ENCODE measurements at places on chromosomes 4 and X.
A peak's percentile ranks its signal among the peaks of the same experiment; 100 is the strongest.

DNA sequence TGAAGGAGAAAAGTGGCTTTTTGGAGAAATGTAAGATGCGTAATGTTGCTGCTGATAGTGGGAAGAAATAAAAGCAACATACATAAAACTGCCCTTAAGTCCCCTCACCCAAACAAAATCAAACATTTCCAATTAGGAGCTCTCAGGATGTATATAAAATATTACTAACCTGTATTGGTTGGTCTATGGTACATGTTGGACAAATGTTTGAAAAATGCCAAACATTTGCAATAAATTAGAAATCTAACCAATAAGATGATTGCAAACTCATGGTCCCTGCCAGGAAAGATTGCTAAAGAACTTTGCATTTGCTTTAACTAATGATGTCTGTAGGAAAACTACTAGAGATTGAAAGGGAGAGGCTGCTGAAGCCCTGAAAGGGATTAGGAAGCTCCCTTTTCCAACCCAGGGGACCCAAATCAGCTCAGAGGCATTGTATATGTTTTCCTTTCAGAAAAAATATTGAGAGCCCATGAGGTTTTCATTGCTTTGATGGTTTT lies 1.8 kb downstream of the SFRP2 start:
- DNase-seq, result no peak

DNA sequence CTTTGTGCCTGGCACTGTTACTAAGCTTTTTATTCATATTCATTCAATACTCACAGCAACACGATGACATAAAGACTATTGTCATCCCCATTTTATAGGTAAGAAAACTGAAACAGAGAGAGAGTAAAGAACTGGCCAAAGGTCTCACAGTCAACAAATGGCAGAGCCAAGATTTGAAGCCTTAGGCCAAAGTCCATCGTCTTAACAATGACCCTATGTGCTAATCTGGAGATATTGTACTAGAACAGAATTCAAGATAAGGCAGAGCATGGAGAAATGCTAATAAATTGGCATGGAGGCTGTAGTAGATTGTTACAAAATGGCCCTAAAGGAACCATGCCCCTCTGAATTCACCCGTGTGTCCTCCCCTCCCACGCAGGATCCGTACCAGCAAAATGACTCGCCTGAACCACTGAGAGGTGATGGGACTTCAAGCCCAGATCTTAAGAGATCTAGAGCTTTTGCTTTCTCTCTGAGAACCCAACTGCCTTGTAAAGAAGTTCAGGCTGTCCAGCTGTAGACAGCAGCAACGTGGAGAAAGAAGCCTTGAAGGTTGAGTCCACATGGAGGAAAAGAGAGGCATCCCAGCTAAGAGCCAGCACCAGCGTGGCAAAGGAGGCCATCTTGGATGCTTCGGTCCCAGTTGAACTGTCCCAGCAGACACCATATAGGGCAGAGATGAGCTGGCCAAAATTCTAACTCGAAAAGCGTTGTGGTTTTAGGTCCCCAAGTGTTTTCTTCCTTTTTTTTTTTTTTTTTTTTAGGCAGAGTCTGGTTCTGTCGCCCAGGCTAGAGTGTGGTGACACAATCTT lies 52.8 kb upstream of the RBM47 start:
- no peak for DNase-seq

DNA sequence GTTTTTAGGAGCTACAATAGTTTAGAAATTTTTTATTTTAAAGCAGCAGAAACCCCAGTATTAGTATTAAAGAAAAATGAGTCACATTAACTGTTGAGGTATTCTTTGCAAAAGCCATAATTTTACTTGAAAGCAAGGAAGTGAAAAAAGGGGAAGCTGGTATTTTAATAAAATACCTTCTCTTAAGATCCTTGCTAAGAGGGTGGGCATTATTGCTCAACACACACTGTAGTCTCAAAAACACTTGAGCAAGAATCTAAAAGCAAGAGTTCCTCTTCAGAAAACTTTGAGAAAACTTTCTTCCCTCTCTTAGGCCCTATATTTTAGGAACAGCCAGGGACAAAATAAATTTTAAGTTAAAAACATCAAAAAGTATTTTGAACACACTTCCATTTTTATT lies 259.4 kb upstream of the DIAPH2 start:
- DNase-seq, result no peak

DNA sequence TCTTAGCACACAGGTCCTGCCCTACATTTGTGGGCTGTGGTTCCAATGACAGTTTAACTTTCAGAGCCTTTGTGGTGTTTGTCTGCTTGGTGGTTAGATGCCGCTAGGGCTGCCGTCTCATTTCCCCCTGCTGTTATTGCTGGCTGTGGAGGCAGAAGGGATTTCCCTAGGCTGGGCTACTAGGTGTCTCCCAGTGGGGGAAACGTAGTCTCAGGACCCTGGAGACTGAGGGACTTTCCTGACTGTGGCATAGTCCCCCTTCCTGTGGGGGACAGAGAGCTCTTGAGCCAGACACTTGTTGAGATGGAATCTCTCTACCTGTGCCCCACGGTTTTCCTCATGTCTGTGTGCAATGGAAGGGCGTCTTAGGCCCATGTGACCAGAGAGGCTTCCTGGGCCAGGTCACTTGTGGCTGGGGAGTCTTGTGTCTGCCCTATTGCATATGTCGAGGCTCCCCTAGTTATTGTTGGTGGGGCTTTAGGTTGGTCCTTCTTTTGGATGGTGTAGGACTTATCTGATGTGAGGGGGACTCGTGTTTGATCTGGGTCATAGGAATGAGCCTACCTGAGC lies 68.2 kb downstream of the ARHGAP10 start:
- DNase-seq, result no peak

- DNase-seq, result peak; percentile 94
These were observed at the start of the genes LYAR and ZBTB49 for GRCh38 chr4:4289941-4290850. Gene LYAR (minus strand): TSS chr4:4290154. CDS start chr4:4283742, 6,412 bp downstream. Gene ZBTB49 (plus strand): TSS chr4:4290251. CDS start chr4:4299946, 9,695 bp downstream.

DNA sequence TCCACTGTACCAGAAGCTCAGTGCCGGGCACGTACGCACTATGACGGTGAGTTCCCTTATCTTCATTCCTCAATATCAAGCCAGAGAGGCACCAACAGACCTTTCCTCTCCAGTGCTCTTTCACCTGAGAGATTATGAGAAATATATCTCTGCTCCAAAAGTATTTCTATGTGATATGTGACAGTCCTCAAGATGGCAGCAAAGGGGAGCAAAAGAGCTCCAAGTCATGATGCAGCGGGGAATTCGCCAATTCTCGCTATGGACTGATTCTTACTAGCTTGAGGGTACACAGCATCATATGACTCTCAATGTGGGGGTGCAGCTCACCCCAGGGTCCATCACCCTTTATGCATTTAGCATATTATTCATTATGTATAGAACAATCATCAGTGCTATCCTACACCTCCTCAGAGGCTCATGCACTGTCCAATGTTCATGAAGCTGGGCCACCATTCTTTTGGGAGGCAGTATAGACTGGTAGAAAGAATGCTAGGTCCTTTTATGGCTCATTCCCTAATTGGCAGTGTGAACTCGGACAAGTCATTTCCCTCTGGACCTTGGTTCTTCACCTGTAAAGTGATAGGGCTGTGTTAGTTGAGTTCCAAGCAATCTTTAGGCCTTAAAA lies 12.8 kb upstream of the IQSEC2 start:
- no peak for DNase-seq

DNA sequence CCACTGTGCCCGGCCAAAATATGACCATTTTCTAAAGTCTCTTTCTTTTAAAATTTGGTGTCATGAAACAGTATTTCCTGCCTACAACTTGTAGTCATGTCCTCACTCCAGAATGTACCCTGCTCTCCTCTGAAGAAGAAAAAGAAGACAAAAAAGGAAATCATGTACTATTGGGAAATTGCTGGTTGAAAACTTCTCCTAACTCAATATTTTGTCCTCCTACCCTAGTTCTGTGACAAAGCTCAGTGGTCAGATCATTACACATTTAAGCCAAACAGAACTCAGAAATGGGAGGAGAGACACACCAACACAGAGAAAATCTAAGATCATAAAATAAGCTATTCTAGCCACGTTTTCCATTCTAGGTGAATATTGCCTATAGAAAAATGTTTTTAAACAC lies 127.7 kb downstream of the IRF2 start:
- DNase-seq, result no peak

DNA sequence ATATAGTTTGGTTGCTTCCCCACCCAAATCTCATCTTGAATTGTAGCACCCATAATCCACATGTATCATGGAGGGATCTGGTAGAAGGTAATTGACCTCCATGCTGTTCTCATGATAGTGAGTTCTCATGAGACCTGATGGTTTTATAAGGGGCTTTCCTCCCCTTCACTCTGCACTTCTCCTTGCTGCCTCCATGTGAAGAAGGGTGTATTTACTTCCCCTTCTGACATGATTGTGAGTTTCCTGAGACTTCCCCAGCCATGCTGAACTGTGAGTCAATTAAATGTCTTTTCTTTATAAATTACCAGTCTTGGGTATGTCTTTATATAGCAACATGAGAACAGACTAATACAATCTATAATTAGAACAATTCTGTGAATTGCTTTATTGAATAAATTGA lies 11.9 kb upstream of the DCAF4L1 start:
- DNase-seq, result no peak

DNA sequence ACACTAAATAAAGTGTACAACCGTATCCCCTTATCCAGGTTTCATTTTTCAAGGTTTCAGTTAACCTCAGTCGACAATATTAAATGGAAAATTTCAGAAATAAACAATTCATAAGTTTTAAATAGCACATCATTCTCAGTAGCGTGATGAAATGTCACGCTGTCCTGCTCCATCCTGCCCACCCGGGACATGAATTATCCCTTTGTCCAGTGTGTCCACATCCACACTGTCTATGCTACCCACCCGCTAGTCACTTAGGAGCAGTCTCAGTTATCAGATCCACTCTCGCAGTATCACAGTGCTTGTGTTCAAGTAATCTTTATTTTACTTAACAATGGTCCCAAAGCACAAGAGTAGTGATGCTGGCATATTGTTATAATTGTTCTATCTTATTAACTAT lies 54.7 kb downstream of the FRYL start:
- DNase-seq, result no peak

DNA sequence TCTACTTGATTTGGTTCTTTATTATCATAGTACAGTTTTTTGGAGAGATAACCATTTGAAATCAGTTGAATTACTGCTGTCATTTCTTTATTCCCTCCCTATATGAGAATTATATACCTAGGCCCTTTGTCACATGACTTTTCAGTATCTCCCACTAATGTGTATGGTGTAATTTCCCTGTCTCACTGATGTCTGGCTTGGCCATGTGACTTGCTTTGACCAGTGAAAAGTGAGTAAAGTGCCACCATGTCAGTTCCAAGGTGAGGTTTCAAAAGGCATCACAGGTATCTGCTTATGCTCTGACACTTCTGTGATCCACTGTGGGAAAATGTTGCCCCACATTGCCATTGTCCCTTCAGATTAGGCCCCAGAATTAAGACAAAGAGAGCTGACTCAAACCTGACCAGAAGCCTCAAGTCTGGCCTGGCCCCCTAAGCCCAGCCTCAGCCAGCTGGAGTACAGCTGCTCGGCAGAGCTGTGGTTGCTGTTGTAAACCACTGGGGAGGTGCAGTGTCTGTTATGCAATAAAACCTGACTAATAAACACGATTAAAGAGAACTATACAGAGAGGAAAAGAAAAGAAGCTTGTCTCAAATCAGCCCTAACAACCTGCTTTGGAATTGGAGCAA lies 27.5 kb downstream of the SETD7 start:
- no peak for DNase-seq

GRCh38 chrX:118729042-118729652 lies 1.7 kb downstream of the IL13RA1 start:
- no peak for DNase-seq

DNA sequence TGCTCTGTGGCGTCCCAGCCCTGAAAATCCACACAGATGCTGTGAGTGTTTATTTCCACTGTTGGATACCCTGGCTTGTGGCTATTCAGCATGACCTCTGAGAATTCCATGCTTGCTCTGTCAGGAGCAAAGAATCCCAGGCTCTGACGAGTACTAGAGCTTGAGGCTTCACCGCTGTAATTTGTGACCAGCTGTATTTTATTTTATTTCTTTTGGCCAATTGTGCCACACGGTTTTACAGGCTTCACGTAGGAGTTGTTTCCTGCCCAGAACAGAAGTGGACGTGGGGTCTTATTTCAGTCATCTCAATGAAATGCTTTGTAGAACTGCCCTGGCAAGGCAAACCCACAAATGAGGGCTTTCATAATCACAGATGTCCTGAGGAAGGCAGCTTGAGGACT lies 69.4 kb upstream of the CLDN34 start:
- DNase-seq, result no peak

DNA sequence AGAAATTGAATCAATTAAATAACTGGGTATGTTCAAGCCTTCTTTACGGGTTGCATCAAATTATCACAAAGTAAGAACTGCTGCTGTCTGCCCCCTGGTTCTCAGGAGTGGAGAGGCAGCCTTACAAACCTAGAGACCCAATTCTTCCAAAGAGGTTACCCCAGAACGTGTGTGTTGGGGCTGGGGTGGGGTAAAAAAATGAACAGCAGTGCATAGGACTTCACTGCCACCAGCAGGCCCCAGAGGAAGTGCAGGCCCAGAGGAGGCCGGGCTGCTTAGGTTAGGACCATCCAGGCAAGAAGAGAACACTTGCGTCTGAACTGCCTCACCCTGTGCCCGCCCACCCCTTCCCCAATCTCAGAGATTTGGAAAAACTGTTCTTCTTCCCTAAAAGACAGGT lies 1.5 kb upstream of the NWD2 start:
- DNase-seq, result no peak

DNA sequence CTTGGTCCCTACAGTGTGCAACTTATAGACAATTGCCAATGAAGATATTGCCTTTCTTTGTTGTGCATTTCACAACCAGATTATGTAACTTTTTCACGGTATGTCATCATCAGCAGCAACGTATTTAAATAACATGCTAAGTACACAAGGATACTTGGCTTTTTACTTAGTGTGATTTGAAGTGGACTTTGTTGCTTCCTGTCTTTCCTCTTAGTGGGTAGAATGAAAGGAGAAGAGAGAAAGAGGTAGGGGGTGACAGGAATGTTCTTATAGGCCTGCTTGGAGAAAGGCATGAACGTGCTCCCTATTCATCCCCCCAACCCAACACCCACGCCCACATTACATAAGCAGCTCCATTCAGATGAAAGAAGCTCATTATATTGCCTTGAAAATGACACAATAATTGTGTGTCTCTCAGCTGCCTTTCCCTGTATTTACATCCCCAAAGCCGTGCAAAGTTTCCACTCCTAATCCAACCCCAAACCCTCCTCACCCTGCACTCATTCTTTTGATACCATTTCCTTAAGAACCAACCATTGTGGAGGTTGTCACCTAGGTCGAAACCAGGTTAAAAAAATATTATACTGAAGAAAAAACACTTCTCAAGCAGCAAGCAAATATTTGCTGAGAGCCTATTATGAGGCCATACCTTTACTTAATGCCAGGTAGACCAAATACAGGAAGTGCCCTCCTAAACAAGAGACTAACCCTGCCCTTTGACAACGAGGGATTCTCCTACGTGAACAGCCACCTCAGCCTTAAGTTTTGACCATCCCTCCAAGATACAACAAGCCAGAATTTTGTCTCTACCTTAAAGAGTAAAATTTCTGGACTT lies 25.2 kb upstream of the GK start:
- DNase-seq, result no peak

- DNase-seq, result no peak
These were observed 7.9 kb downstream of the PLK4 start for GRCh38 chr4:127888559-127888958.

Data from activated naive CD8-positive, alpha-beta T cell treated with anti-CD3 and anti-CD28 coated beads, Interleukin-2, amount 50 U/mL, for 16 hours (primary cell).